8988T (cell line): ENCODE measurements at places on chromosomes 1 and 21.

GRCh38 chr21:17340081-17340480 lies 172.8 kb upstream of the CXADR start:
- no peak for DNase-seq

DNA sequence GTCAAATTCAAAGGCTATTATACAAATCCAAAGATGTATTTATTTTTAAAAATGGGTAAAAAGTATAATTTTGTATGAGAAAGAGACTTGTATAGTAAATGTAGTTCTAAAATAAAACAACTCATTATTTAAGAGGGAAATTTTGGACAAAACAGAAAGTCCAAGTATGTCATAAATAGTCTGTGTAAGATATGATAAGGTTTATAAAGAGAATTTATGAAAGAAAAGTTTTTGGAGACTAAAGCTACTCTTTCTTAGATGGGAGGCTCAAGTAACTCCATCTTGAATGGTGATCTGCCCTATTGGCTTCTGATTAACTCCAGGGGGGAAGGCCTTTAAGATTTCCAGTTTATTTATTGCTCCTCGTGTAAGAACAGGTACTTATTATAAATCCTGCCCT lies 14.7 kb upstream of the OR2T27 start:
- DNase-seq, result no peak

- no peak for DNase-seq
Measured at GRCh38 chr1:231353086-231353485, 15.0 kb downstream of the SPRTN start.

DNA sequence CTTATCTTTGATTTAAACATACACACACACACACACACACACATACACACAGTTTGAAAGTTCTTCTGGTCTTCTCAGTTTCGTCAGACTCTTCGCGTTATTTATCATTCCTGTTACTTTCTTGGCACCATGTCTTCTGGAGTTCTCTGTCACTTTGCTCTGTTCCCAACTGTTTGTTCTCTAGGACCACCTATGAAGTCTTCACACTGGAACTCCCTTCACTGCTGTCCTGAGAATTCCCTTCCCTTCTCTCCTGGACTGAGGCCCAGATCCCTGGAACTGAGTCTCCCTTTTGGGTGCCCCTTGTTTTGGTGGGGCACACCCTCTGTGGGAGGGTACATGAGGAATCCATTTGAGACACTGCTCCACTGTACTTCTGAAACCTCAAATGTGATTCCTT lies 30.5 kb downstream of the ALG14 start:
- no peak for DNase-seq

- no peak for DNase-seq
Measured at GRCh38 chr21:31945141-31945540, 72.3 kb downstream of the HUNK start.

GRCh38 chr21:34933609-34934335 lies 115.3 kb downstream of the RUNX1 start:
- DNase-seq, result no peak

DNA sequence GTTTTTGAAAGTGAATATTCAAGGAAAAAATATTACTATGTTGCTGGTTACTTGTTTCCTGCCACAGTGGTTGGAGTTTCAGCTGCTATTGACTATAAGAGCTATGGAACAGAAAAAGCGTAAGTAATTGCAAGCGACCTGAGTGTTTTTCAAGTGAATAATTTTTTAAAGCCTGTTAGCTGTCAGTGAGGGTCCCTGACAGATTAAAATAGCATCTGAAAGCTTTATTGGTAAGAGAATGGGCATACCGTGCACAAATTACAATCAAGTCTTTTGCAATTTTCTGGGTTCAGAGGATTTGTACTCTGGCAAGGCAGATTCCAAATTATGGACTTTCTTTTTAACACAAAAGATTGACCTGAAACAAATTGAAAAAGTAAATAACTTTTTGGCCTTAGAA lies 169.7 kb downstream of the ADGRL2 start:
- DNase-seq, result no peak

DNA sequence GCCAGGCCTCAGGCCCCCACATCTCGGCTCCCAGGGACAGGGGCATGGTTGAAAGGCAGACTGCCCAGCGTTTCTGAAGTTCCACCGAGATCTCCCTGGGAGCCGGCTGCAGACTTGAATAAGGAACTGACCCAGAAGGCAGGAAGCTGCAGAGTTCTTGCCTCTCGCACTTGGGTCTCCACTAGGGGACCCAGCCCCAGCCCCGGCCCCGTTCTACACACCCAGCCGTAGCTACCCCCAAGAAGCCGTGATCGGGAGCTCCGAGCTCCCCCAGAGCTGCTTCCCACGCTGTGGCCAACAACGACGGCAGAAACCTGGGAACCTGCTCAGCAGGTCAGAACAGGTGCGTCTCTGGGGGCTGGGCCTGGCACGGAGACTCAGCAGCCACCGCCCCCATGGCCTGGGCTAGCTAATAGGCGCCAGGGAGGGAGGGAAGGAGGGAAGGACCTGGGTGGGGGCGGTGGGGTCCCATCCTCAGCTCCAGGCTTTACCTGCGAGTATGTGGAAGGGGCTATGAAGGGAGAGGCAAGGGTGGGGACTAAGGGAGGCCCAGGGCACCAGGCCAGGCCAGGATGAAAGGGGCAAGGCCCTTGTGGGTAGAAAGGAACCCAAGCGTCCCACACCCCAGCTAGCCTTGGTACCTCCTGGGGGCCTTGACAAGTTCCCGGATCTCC lies at the start of gene NECTIN4:
Gene NECTIN4, minus strand, starts transcription at position 308 of the 674 bp plus-strand sequence. Its CDS starts 262 bp downstream, at position 46.
- no peak for DNase-seq

DNA sequence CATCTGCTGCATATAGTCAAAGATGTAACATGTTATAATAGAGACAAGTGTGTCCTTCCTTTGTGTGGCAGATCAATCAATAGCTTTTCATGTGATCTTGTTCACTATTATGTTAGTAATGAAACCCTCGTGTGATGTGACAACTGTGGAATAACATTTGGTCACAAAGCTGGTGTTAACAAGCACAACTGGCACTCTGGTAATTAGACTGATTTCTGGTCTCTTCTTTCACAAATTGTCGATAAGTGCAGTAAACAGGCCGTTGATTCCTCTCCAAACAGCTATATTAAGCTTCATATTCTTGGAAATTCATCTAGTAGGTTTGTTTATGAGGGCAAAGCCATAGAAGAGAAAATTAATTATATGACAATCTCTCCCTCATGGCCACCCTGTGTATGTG lies 616.7 kb upstream of the PTBP2 start:
- DNase-seq, result no peak

DNA sequence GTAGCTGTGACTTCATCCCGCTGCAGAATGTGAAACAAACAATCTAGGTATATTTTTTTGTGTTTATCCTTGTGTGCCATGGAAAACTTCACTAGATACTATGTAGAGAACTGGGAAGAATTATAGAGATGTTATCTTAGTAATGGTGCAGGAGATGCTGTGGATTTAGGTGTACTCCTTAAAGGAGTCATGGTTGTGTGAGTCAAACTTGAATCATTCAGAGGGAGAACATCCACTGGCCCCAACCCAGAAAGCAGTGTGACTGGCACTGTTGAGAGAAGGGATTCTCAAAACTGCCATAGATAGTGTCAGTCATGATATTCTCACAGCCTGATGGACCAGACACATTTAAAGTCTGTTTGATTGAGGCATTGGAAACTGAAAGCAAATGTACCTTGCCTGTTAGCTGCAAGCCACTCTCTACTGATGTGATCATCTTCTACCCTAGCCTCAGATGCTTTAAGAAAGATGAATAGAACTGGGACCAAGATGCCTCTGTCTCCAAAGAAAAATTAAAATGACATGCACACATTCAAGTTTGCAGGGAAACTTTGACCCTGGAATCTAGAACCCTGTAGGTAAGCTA lies 754.6 kb downstream of the MRPL39 start:
- DNase-seq, result no peak

DNA sequence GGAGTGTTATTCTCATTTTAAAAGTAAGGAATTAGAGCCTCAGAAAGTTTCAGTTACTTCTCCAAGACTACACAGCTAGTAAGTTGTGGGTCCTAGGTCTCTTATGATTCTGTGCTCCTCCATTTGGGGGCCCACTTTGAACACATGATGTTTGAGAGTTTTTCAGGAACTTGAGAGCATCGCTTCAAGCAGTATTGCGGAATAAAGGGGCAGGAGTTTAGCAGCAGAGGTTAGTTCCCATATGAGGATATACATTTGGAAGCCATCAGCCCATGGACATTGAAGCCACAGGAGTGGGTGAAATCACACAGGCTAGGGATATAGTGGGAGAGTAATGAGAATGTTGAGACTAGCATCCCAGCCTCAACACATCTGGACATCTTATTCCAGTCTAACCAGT lies 143.2 kb downstream of the RASAL2 start:
- DNase-seq, result no peak

DNA sequence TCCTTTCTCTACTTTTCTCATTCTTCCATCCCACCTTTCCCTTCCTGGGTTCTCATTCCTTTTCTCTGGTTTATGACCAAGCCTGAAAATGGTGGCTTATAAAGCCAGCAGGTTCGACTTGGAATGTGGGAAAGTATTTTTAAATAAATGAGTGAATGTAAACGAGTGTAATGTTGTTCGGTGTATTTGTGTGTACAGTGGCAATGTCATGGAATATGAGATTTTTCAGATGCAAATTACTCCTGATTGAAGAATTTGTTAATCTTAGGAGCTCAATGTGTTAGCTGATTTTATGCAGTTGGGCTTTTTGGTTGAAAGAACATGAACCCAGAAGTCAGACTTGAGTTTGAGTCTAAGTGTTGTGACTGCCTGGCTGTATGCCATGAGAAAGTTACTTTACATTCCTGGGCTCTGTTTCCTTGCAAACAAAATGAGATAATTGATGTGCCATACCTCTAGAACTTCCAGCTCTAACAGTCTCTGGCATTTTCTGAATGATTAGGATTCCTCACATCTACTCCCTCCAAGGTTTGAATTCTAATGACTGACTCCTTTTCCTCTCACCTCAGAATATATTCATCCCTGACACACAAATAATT lies 6.6 kb downstream of the SGIP1 start:
- DNase-seq, result no peak

- DNase-seq, result no peak
Measured at GRCh38 chr21:26849428-26850115, 4.4 kb upstream of the ADAMTS1 start.

DNA sequence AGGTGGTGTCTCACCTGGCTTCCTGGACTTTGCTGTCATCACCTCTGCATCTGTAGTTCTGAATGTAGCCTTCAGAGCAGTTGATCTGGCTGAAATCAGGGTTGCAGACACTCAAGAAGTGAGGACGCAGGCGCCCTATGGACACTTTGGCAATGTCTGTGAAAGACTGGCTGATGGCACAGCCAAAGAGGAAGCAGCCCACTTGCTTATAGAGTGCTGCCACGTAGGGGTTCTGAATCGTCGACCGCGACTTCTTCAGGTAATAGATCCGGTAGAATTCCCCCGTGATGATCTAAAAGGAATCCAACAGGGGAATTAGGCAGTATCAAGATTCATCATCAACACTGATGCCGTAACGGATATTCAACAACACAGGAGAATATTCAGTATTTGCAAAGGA lies 55.1 kb downstream of the PLPP3 start:
- DNase-seq, result no peak

GRCh38 chr1:151367658-151368392 lies 4.7 kb downstream of the SELENBP1 start:
- no peak for DNase-seq

DNA sequence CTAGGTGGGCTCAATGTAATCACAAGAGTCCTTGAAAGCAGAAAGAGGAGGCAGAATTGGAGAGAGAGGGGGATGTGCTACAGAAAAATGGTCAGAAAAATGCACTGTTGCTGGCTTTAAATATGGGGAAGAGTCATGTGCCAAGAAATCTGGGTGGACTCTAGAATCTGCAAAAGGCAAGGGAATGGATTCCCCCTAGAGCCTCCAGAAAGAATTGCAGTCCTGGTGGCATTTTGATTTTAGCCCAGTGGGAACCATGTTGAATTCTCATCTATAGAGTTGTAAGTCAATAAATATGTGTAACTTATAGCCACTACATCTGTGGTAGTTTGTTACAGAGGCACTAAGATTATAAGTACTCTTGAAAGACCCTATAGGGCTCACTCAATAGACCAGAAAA lies 210.3 kb downstream of the ASTN1 start:
- DNase-seq, result no peak

- DNase-seq, result no peak
Measured at GRCh38 chr1:91700771-91701471, 185.0 kb downstream of the TGFBR3 start.

DNA sequence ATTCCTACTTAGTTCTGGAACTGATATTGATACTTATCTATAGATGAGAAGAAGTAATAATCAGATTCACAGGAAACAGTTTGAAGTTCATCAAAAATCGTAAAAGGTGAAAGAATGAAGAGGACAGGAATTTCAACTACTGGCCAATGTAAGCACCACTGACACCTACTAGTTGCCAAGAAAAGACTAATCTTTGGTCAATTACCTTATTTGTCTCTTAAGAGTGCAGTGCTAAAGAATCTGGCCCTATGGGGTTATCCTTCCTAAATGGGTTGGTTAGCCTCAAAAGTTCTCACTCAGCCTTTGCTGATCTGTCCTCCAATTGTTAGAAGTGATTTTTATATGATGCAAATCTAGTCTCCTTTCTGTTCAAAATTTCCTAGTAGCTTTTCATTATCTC lies 29.5 kb downstream of the ADSS2 start:
- no peak for DNase-seq
